ENCODE measurements at places on chromosomes 2 and 18. TPM values are rescaled to one million over a fixed set of nuclear protein-coding genes. Genes with fewer than 3 reads are reported as not detected.

Gene CLEC4F
- not detected for total RNA-seq

DNA sequence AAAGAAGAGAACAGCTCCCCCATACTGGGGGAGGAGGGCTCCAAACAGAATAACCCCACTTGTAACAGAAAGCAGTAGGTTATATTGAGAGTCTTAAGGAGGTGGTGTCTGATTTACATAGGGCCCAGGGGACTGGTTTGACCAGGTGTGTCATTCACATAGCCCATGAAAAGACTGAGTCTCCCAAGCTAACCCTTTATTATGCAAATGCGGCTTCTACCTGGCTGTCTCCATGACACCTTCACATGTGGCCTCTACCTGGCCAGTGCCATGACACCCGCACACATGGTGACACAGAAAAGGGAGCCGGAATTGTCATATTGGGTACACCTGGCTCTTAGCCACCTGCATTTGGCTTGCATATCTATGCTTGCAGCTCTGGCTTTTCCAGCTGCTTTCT, 1057.2 kb upstream of the PIK3C3 start:
- DNase-seq, result no peak

DNA sequence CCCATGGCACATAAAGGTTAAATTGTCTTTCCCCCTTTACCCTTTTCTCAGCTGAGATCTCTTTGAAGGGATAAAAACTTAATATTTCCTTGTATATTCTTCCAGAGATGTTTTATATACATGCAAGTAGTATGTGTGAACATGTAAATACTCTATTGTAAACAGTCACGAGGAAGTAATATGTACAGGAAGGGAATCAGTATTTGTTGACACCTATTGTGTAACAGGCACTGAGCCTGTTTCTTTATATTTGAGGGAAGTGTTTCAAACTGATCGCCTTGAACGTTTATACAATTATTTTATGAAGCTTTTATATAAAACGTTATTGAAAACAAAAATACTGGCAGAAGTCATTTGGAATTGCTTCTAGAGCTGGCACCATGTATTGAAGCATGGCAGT, 13.2 kb downstream of the RALBP1 start:
- no peak for DNase-seq

Gene MYCN
- total RNA-seq, result 1.6 TPM

DNA sequence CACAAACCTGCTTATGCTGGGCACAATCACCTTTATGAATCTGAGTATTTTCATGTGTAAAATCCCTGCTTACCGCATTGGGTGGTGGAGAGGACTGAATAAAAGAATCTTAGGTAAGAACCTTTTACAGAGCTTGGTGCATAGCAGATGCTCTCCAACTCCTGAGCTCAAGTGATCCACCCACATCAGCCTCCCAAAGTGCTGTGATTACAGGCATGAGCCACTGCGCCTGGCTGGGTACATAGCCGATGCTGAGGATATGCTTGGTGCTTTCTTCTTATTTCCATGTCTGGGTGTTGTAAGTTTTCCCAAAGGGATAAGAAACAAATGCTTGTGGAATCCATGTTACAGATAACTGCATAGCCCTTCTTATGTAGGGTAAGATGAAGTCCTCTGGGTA, 244.3 kb upstream of the PXDN start:
- no peak for DNase-seq

GRCh38 chr2:33312355-33312754, 164.1 kb upstream of the RASGRP3 start:
- DNase-seq, result no peak

Gene ZNF532
- 70.9 TPM for total RNA-seq

Gene TOGARAM2
- total RNA-seq, result 6.2 TPM

Gene C2orf78
- total RNA-seq, result not detected

Gene SERPINB13
- total RNA-seq, result not detected

Gene PIKFYVE
- 20.3 TPM for total RNA-seq

Gene CAVIN2
- total RNA-seq, result 120 TPM

DNA sequence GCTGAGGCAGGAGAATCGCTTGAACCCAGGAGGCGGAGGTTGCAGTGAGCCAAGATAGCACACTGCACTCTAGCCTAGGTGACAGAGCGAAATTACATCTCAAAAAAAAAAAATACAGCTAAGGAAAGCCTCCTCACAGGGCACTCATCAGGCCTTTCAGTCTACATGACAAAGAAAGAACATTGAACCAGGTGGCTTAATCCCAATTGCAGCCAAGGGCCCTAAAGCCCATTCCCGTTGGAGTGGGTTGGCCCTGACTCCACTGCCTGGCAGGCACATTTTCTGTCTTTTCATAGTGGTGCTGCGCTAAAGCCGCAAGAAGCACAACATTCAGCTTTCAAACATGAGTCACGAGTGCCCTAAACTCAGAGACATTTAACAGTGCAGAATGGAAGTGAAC, 372.5 kb downstream of the RNF144A start:
- no peak for DNase-seq

DNA sequence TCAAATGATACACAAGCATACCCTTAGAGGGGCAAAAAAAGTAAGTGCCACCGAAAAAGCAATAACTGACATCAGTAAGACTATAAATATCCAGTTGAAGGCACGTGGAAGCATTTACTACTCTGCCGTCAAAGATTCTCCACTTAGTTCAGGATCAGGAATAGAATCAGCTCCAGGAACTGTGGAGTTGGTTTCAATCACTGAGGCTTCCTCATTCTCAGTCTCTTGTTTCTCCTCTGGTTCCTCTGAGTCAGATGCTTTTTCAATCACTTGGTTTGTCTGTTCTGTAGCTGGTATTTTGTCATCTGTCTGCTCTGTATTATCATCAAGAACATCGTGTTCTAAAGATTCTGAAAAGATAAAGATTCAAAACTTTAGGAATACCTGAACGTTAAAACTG, 72.2 kb downstream of the LNPK start:
- no peak for DNase-seq

- DNase-seq, result no peak
These were observed 20.9 kb downstream of the OXER1 start for GRCh38 chr2:42742740-42743658.

DNA sequence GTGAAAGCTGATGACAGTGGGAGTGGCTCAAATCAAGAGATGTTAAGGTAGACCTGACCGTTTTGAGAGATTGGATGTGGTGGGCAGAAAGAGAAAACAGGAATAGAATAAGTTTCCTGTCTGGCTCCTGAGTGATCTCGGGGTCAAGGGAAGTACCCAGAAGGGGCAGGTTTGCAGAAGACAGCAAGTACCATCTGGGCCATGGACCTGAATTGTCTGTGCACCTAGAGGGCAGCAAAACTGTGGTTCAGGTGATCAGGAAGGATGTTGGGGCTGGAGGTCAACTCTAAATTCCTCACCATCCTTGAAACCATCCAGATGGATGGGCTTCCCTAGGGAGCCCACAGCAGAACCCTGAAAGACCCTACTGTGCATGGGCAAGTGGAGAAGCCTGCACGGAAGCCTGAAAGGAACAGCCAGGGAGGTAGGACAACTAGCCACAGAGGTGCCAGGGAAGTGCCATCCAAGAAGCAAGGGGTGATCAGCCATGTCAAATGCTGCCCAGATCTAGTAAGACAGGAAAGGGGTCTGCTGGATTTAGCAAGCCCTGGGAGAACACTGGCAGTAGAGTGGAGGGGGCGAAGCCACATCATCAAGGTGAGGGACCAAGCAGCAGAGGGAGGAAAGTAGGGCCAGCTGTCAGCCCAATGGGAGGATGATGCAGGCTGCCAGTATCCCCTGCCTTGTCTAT, 8.0 kb downstream of the TEX261 start:
- DNase-seq, result no peak

- no peak for DNase-seq
These were observed 2.4 kb downstream of the MOGAT1 start for GRCh38 chr2:222673883-222674282.

DNA sequence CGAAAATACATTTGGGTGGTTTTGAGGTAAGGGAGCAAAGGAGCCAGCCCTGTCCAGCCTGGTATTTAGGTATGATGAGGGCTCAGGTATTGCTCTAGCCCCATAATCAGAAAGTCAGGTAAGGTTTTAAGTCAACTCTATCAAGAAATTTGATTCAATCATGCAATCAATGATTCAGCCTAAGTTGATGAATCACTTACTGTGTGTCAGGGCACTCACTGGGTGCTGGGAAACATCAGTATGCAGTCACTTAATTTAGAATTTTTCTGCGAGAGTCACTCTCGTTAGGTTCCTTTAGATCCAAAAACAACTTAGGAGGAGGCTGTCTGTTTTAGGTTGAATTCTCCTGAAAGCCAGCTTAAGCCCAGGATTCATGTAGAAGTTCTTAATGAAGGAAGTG, 17.7 kb upstream of the SERPINB2 start:
- DNase-seq, result no peak

Gene UNC80
- total RNA-seq, result 1.4 TPM

- no peak for DNase-seq
These were observed 228.7 kb upstream of the SLC8A1 start for GRCh38 chr2:40680547-40680946.

DNA sequence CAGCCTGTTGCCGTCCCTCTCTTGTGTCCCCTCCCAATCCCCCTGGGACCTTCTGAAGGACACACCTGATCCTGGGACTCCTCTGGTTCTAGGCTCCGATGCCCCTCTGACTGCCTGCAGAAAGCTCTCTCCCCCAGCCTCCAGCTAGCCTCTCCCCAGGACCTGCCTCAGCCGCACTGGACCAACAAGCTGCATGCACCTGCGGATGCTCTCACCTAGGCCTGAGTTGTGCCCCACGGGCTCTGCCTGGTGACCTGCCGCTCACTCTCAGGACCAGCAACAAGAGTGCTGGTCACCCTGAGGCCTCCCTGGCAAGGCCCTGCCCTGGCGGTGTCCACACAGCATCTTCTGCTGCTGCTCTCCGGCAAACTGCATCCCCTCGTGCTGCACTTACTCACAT, 63.0 kb downstream of the EIPR1 start:
- no peak for DNase-seq

DNA sequence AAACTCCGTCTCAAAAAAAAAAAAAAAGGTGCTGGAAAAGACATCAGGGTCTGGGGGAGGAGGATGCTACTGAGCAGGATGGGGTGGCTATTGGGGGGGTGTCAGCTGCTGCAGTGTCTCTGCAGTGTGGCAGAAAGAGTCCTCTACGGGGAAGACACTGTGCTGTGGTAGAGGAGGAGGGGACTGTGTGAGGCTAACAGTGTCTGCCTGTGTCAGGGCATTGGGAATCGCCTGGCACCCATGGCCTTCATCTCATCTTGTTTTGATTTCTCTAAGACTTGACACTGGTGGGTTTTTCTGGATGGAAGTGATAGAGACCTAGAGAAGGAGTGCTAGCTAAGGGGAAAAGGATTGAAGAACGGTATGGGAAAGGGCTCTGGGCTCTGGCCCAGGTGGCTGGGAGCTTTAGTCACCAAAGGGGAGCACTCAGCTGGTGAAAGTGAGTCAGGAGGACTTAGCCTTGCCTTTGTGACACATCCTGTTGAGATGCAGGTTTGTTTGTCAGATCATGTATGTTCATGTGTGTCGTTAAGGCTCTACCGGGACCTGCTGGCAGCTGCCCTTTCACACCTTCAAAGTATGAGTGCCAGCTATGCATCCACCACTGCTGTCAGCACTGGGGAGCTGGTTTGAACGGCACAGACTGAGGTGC, 58.0 kb downstream of the FARP2 start:
- DNase-seq, result no peak

DNA sequence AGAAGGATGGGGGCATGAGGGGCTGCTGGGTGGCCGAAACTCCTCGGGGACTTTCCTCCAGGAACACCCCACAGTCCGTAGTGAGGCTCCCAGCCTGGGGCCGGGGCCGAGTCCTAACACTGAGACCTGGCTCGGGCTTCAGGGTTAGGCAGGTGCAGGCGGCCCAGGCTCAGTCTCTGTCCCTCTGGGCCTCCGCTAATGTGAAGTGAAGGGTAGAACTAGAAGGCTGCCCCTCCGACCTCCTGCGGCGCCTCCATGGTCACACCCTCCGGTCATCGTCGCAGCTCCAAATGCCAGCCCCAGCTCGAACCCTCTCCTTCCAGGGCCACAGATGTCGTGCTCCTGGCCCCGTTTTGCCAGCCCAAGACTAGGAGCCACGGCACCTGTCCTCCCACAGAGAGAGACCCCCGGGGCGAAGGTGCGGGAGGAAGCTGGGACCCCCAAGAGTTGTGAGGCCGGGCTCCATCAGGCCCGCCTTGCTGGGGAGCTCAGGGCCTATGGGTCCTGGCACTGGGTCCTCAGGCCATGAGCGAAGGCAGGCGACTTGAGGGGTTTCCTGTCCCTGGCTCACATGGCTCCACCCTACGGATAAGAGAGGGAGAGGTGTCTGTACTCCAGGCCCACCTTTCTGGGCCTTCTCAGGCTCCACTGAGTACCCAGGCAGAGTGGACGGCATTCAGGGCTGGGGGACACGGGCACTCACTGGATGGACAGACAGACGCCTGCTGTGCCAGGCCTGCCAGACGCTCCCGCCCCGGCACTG, 797 bp downstream of the ANO7 start:
- no peak for DNase-seq

GRCh38 chr2:47086054-47086471, 69.0 kb downstream of the STPG4 start:
- no peak for DNase-seq

DNA sequence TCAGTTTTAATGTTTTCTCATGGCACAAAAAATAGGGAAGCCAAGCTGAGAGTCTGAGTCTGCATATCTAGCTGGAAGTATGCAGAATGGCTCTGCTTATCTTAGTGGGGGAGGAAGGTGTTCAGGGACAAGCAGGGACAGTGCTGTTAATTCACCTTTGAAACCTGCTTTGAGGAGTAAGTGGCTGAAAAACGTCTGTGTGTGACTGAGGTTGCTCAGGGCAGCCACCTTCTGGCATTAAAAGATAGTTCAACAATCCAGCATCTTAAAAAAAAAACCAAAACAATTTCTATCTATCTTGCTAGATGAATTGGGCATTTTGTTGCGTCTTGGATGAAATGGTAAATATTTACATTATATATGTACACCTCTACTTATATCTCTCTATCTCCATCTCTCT, 2.0 kb upstream of the TRPM8 start:
- DNase-seq, result no peak

- DNase-seq, result no peak
These were observed 232.8 kb downstream of the GALR1 start for GRCh38 chr18:77482190-77483085.

- no peak for DNase-seq
These were observed 2.4 kb upstream of the IMPA2 start for GRCh38 chr18:11978956-11979355.

GRCh38 chr2:240865391-240865790, 3.2 kb upstream of the AGXT start:
- no peak for DNase-seq

DNA sequence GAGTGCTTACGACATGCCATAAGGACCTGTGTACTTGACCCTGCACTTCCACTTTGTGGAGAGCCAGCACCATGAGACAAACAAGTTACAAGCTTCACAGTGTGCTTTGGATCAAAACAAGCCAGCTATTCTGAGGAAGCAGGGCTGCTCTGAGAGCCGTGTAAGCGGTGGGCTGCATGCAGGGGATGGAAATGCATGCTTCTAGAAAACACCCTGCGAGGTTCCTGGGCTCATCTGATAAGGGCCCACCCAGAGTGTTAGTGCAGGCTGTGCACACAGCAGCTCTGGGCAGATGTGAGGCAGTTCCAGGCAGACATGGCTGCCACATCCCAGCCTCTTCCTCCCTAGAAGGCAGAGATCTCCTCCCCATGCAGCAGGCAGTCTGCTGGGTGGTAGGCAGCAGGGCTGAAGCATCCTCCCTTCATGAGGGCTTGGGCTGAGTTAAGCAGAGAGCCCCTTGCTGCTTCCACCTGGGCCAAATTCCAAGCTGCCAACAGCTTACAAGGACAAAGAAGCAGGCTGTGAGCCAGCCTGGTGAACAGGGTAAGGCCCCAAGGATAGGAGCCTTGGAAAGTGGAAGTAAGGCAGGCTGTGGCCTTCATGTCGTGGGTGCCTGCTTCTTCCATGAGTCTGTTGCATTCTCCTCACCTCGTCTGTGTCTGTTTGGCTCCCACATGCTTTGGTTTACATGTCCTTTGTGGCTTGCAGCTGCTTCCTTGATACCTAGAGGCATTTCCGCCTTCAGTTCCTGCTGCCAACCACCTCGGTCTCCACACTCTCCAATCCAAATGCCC, 7.7 kb downstream of the PSD4 start:
- DNase-seq, result no peak

Data from heart left ventricle (tissue), 16 donors.